Stimulated activated CD8-positive, alpha-beta memory T cell treated with anti-CD3 and anti-CD28 coated beads, Interleukin-2, amount 100 ng/mL, for 1 hour (primary cell): ENCODE measurements at places on chromosomes 4 and X.

DNA sequence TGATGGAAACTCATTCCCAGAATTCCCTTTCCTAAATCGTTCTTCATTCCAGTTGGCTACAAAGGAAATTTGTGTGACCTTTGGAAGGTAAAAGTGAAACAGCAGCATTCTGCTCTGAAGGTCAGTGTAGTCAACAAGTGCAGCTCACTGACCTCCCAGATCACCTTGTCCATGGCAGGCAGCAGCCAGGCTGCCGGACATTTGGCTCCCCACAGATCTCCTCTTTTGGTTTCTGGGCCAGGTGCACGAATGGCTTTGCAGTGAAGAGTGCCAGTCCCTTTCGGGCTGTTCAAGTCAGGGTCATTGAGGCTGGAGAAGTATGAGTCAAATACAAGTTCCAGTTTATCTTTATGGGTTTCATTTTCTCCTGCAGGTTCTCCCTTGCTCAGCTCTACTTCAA is 14.3 kb downstream of the GPRIN3 start:
- DNase-seq = no peak

GRCh38 chrX:30762755-30763154 is 109.5 kb downstream of the GK start:
- no peak for DNase-seq

- no peak for DNase-seq
Observed at GRCh38 chrX:135522878-135523693, 2.6 kb downstream of the INTS6L start.

- DNase-seq = no peak
Observed at GRCh38 chr4:120434756-120435155, 368.1 kb upstream of the MAD2L1 start.

- DNase-seq = no peak
Observed at GRCh38 chr4:177902386-177902785, 460.1 kb upstream of the AGA start.

GRCh38 chr4:109548655-109549054 is 11.4 kb upstream of the MCUB start:
- no peak for DNase-seq

- no peak for DNase-seq
Observed at GRCh38 chr4:8776366-8776765, 95.3 kb downstream of the HMX1 start.

GRCh38 chr4:20046179-20046578 is 205.5 kb upstream of the SLIT2 start:
- no peak for DNase-seq

GRCh38 chr4:129240816-129241215 is 144.9 kb downstream of the C4orf33 start:
- no peak for DNase-seq

DNA sequence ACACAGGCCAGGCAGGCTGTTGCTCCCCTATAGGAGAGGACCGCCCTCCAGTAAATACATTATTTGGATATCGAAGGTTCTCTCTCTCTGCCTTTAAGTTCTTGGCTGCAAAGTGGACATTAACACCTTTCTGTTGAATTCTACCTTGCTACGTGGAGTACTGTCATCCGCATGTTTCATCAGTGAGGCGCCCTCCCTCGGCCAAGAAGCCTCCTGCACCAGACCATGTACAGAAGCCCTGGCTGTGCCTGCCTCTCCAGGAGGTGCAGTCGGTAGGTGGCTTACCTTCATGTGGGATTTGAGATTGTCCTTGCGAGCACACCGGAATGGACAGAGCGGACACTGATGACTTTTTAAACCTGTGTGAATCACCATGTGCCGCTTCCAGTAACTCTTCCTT is 46.7 kb downstream of the ZNF827 start:
- no peak for DNase-seq

DNA sequence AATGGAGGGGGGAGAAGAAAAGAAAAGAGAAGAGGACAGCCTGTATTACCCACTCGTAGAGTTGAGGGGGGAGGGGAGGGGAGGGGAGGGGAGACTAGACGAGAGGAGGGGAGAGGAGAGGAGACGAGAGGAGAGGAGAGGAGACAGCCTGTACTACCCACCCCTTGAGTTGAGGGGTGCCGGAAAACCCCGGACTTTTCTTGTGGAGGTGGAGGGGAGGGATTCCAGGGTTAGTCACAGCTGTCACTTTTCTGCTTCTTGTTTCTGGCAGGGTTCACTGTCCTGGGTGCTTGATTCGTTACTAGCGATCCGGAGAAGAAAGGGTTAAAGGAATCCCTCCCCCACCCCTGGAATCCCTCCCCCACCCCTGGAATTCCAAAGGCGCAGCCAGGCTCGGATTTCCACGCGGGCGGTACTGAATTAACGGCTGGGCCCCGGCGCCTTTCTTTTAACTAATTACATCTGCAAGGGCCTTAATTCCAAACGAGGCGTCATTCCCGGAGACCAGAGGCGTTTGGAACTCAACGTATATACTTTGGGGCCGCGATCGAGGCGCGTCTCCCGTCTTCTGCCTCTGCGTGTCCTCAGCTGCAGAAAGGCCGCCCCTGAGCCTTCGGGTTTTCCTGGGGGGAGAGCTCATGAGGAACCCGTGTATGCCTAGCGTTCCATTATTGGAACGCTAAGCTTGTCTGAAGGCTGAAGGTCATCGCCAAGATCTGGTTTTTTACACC is 20.1 kb upstream of the CSF2RA start:
- DNase-seq = no peak

DNA sequence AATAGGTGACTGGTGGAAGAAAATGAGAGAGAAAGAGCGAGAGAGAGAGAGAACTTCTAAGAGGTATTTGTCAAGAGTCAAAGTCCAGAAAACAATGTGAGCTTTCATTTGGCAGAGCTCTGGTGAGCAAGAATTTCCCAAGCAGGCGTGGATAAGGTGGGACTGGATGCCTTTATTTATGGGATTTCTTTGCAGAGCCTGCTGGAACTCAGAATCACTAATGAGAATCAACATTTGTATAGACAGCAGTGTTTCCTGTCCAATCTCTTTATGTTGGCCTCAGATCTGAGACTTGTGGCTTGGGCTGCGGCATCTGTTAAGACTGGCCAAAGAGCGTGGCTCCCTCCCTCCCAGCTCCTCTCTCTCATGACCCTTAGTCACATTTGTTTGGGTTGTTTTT is 67.9 kb upstream of the TBL1X start:
- DNase-seq = no peak
